ENCODE measurements at places on chromosomes 6 and 20.

DNA sequence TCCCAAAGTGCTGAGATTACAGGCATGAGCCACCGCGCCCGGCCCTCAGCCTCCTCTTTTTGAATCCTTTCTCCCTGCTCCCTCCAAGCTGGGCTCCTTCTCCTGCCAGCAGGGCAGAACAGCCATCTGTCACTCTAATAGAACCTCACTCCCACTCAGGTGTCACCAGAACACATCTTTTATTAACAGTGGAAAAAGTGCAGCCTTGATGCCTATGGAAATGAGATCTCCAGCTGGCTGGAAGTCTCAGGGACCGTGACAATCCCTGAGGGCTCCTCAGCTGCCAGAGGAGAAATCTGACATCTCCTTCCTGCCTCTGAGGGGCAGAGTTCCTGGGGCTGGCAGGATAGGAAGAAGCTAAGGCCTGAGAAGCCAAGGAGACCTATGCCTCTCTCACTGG, 28.0 kb downstream of the TMC2 start:
- no peak for DNase-seq

GRCh38 chr6:146850238-146850896, 251.6 kb downstream of the ADGB start:
- peak; percentile 79 for DNase-seq

DNA sequence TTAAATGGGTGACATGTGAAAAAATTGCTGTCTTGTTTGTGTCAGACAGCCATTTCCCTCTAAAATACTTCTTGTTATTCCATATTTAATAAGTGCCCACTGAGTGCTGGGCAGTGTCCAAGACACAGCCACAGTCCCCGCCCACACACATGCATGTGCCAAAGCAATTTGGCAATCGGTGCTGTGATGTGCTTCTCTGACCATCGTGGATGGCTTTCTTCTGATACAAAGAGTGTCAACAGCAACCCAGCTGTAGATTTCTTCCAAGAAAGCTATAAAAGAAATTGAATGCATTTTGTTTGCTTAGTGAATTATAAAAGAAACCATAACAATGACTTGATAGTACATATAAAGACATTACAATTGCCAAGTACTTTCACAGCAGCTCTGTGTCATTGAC, 140.5 kb upstream of the ATXN1 start:
- DNase-seq: peak; percentile 79

- DNase-seq: no peak
These were observed 98.7 kb downstream of the ANKRD60 start for GRCh38 chr20:58129721-58130151.

DNA sequence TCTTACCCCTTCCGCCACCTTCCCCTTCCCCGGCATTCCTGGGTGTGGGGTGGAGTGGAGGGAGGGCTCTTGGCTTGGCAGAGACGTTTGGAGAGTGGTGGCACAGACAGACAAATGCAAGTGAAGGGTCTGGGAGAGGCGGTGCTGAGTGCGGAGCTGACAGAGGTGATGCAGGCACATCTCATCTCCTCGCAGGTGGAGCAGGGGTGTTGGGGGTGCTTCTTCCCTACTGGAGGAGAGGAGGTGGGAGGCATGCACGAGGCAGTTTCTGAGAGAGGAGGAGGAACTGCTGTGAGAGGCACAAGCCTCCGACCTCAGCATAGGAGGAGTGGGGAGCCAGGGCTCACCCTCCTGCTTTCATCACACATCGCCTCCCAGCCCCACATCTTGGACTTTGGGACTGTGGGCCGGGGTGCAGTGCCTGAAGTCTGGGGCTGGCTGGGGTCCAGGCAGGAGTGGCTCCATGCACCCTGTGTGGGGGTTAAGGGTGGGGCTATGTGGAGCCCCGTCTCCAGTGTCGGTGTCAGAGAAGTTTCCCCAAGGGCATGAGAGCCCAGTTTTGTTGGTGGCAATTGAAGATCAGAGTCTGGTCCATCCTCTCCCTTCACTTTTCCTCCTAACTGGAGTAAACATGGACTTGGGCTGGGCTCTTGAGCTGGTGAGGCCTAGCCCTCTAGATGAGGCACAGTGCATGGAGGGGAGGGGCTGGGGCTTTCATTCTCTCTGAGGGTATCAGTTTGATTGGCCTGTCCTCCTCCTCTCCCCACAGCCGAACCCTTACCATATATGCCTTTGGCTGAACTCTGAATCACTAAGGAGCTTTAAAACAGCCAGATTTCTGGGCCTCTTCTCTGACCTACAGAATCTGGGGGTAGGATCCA, 20.2 kb upstream of the SLC22A7 start:
- no peak for DNase-seq

- DNase-seq: peak; percentile 37
These were observed 123.4 kb downstream of the TASP1 start for GRCh38 chr20:13515291-13515690.

- no peak for DNase-seq
These were observed 1.6 kb downstream of the SRSF6 start for GRCh38 chr20:43459022-43459942.
